ENCODE measurements at places on chromosomes 6 and 20.

DNA sequence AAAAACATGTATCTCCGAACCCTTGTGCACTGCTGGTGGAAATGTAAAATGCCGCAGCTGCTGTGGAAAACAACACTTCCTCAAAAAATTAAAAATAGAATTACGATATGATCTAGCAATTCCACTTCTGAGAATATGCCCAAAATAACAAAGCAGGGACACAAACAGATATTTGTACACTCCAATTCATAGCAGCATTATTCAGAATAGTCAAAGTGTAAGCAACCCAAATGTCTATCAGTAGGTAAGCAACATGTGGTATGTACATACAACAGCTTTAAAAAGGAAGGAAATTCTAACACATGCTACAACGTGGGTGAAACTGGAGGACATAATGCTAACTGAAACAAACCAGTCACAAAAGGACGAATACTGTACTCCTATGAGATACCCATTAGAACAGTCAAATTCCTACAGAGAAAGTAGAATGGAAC is 5.7 kb upstream of the RAB5IF start:
- DNase-seq: no peak

GRCh38 chr6:11353921-11354389 is 121.5 kb upstream of the NEDD9 start:
- no peak for DNase-seq

DNA sequence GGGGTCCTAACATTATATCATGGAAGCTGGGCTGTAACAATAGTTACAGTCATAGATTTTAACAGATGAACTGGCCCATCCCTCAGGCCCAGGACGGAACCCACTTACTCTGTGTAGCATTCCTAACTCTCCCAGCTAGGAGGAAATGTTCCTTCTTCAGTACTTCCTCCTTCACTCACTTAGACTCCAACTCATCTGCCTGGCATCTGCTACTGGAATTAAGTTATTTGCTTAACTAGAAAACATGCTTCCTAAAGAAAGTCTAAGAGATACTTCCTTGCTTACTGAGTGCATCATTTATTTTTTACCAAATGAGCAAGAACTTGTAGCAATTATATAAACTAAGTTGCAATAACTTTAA is 20.5 kb downstream of the GCLC start:
- DNase-seq: no peak

- no peak for DNase-seq
Observed at GRCh38 chr6:10400330-10400729, 14.5 kb downstream of the TFAP2A start.

- DNase-seq: no peak
Observed at GRCh38 chr20:64156136-64156885, 7.9 kb upstream of the MYT1 start.

DNA sequence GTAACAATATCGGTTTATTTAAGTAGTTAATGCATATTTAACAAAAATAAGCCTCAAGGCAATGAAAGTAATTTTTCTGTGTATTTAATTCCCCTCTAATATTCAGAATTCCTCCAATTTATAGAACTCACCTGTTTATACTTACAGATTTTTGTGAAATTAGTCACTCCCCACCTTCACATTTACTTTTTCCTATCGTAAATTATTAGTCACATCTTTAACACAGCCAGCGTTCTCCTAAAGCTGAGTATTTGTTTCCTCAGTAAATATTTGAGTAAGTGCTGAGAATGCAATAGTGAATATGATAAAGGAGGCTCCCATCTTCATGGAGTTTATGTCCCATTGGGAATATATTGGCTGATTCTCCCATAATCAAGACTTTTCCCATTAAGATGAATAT is 88.0 kb downstream of the SYCP2 start:
- no peak for DNase-seq

GRCh38 chr6:130037207-130037811 is 18.9 kb downstream of the L3MBTL3 start:
- DNase-seq: no peak

DNA sequence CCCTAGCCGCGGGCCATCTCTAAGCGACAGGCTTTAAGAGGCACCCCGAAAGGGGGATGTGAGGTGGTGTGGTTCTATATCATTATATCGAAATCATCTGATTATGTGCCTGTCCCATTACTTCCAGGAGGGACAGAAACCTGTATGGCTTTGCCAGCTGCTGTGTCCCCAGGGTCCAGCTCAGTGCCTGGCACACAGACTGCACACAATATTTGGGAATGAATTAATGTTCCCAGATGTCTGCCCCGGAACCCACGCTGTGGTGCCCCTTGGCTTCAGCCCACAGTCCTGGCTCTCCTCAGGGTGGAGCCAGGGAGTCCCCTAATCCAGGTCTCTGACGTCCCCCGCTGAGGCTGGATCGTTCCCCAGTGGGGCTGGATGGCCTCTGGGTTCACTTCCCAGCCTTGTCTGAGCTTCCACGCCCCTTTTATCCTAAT is 8.9 kb upstream of the AHCY start:
- no peak for DNase-seq

DNA sequence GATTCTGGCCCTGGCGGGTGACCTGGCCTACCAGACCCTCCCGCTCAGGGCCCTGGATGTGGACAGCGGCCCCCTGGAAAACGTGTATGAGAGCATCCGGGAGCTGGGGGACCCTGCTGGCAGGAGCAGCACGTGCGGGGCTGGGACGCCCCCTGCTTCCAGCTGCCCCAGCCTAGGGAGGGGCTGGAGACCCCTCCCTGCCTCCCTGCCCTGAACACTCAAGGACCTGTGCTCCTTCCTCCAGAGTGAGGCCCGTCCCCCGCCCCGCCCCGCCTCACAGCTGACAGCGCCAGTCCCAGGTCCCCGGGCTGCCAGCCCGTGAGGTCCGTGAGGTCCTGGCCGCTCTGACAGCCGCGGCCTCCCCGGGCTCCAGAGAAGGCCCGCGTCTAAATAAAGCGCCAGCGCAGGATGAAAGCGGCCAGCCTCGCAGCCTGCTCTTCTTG is 868 bp upstream of the SLC2A4RG start:
- DNase-seq: no peak

DNA sequence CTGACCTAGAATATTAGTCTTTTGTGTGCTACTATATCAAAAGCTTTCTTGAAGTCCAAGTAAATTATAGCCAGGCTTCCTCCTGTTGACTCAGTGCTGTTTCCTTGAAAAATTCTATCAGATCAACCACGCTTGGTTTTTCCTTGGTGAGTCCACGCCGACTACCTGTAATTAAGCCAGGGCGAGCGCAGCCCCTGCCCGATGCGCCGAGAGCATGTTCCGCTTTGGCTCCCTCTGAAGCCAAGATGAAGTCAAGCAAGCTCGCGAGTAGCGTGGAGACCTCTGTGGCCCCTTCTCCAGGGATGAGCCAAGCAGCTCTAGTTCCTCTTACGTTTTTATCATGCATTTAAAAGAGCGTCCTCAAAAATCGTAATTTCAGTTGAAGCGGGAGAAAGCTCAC is 641.2 kb downstream of the CDH26 start:
- no peak for DNase-seq

GRCh38 chr6:1635305-1636010 is 25.7 kb downstream of the FOXC1 start:
- no peak for DNase-seq

DNA sequence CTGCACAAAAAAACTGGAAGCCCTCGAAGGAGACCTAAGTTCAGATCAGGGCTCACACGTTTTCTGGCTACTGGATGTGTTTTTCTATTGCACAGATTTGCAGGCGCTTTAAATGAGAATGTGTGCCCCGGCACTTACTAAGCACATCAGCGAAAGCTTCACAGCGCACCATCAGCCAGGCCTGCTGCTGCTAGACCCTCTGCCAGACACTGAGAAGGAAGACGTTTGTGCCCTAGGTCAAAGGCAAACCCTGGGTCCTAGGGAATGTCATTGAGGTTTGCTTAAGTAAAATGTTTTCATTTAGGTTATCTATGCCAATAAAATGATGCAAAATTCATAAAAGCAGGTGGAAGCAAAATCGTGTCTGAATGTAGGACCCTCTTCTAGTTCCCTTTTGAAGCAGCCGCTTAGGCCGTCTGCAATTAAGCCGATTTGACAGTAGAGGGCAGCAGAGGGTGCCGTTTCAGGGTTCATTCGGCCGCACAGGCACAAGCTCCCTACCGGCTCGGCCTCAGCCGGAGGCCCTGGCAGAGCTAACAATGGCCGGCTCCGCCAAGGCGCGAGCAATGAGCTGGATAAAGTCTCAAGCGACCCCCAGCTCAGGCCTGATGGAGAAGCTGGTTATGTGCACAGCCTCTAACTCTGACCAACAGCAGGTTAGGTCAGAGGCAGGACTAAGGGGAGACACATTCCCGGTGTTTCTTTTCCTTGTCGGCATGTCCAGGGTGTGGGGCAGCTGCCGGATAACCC is 107.2 kb upstream of the FOXA2 start:
- DNase-seq: peak; percentile 40

DNA sequence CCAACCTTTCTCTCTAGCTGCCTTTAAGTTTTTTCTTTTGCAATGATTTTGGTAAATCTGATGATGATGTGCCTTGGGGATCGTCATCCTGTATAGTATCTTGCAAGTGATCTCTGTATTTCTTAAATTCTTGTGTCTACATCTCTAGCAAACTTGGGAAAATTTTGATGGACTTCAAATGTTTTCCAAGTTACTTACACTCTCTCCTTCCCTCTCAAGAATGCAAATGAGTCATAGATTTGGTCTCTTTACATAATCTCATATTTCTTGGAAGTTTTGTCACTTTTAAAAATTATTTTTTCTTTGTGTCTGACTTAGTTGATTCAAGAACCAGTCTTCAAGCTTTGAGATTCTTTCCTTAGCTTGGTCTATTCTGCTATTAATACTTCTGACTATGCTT is 176.4 kb downstream of the TBC1D32 start:
- DNase-seq: no peak

Data from cortex of kidney (tissue), 1 donor.